ENCODE measurements at places on chromosomes 16 and 17.

GRCh38 chr17:75876190-75876937 lies 2.0 kb downstream of the TRIM47 start:
- peak; percentile 43 for DNase-seq

GRCh38 chr16:10080051-10080772 lies 102.0 kb downstream of the GRIN2A start:
- peak; percentile 24 for DNase-seq

- peak; percentile 47 for DNase-seq
Observed at GRCh38 chr16:9012848-9013507, 49.3 kb upstream of the USP7 start.

- DNase-seq, result no peak
Observed at GRCh38 chr17:47188271-47188875, 722 bp downstream of the CDC27 start.

DNA sequence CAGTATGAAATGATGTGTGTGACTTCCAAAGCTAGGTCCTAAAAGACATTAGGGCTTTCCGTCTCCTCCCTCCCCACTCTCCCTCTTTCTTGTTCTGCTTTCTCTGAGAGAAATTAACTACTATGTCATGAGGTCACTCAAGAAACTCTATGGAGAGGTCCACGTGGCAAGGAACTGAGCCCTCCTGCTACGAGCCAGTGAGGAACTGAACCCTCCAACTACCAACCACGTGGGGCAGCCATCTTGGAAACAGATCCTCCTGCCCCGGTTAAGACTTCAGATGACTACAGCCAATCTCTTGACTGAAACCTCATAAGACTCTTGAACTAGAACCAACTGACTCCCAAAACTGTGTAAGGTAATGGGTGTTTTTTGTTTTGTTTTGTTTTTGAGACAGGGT lies 4.2 kb upstream of the ALOX15 start:
- no peak for DNase-seq

GRCh38 chr17:49438436-49439278 lies 24.0 kb upstream of the PHB1 start:
- no peak for DNase-seq

DNA sequence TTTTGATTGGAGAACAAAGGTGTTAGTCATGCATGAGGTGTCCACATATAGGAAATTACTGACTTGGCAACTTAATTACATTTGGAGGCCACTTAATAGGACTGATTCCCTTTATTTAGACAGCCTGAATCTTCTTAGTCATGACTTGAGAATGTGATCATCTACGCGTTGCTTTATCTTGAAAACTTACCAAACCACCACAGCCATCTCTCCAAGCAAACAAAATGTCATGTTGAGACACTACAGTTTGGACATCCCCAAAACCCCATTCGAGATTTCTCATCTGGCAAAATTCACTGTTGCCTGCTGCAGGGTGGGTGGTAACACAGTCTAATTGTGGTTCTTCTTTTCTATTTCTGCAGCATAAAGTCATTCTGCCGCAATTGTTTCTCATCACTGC lies 176.5 kb upstream of the CDH5 start:
- no peak for DNase-seq

GRCh38 chr17:4786516-4786915 lies 352 bp upstream of the VMO1 start:
- DNase-seq, result peak; percentile 24

GRCh38 chr16:48279199-48279598 lies 31.9 kb upstream of the ABCC11 start:
- no peak for DNase-seq

All from posterior cingulate gyrus (tissue), 11 donors.